SJCRH30 (cell line): ENCODE measurements at places on chromosomes 13 and 19.

- peak overlapping the region; percentile 50 for H3K27ac ChIP-seq
- DNase-seq = peak; percentile 51
- H3K4me3 ChIP-seq = peak overlapping the region; percentile 15; the same call in 1 of the 2 replicates
- no peaks in the 10 kb centered on the region for H3K27me3 ChIP-seq
- peaks cover 45% of the 10 kb centered on the region for H3K4me1 ChIP-seq
- H3K36me3 ChIP-seq = no peaks in the 10 kb centered on the region
Observed at GRCh38 chr13:25973576-25973975, 78.2 kb downstream of the SHISA2 start.

- H3K27ac ChIP-seq = no peak overlapping the region
- no peak for DNase-seq
- H3K4me3 ChIP-seq = no peak overlapping the region
- H3K27me3 ChIP-seq = no peaks in the 10 kb centered on the region
- H3K4me1 ChIP-seq = no peaks in the 10 kb centered on the region
Observed at GRCh38 chr19:50933640-50934039, 19.2 kb downstream of the KLK5 start.

- 0 out of 2 replicates have a peak, but pooled peaks cover 3% of the 10 kb centered on the region for H3K4me1 ChIP-seq
- H3K36me3 ChIP-seq = no peaks in the 10 kb centered on the region
- H3K27me3 ChIP-seq = no peaks in the 10 kb centered on the region
- DNase-seq = no peak
Observed at GRCh38 chr13:63696055-63696454, 2280.4 kb upstream of the PCDH20 start.

GRCh38 chr13:39779337-39780265 lies 124.1 kb downstream of the COG6 start:
- no peaks in the 10 kb centered on the region for H3K36me3 ChIP-seq
- no peak overlapping the region for H3K4me3 ChIP-seq
- no peaks in the 10 kb centered on the region for H3K27me3 ChIP-seq
- H3K27ac ChIP-seq = peak overlapping the region; percentile 5; the same call in 1 of the 2 replicates

- no peak overlapping the region for H3K27ac ChIP-seq
- no peak overlapping the region for H3K4me3 ChIP-seq
- no peaks in the 10 kb centered on the region for H3K36me3 ChIP-seq
- no peaks in the 10 kb centered on the region for H3K27me3 ChIP-seq
Observed at GRCh38 chr13:77480066-77480465, 55.4 kb upstream of the SCEL start.

- DNase-seq = peak; percentile 28
- H3K27ac ChIP-seq = no peak overlapping the region
- H3K27me3 ChIP-seq = no peaks in the 10 kb centered on the region
- no peaks in the 10 kb centered on the region; the same call in 1 of the 2 replicates for H3K4me1 ChIP-seq
- H3K4me3 ChIP-seq = no peak overlapping the region
Observed at GRCh38 chr19:51727349-51727880, 3.6 kb upstream of the HAS1 start.

- H3K27ac ChIP-seq = no peak overlapping the region
- no peak overlapping the region for H3K4me3 ChIP-seq
- H3K4me1 ChIP-seq = no peaks in the 10 kb centered on the region
- DNase-seq = no peak
- no peaks in the 10 kb centered on the region for H3K36me3 ChIP-seq
Observed at GRCh38 chr19:51626675-51627074, 3.5 kb downstream of the SIGLEC5 start.

DNA sequence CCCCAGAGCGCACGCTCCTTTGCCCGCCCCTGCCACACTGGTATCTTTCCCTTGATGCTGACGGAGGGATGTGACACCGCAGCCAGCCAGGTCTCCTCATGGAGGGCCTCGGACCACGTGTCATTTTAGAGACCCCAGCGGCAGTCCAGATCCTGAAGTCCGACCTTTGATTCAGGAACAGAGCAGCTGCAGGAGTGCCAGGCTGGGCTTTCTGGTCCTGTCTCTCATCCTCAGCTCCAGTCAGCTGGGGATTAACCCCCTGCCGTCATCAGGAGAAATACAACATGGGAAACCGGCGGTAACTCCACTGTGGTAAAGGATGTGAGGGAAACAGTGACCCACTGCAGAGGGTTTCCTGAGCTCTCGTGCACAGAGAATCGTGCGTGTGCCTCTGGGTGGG lies 140.6 kb downstream of the SIPA1L3 start:
- no peaks in the 10 kb centered on the region for H3K27me3 ChIP-seq
- peak; percentile 81 for DNase-seq
- no peak overlapping the region for H3K4me3 ChIP-seq
- H3K27ac ChIP-seq = peak overlapping the region; percentile 46

DNA sequence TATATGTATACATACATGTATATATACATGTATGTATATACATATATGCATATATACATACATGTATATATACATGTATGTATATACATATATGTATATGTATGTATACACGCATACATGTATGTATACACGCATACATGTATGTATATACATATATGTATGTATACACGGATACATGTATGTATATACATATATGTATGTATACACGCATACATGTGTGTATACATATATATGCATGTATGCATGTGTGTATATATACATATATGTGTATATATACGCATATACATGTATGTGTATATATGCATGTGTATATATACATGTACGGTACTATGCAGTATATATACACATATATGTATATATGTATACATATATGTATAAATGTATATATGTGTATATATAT lies 2.6 kb upstream of the NCR1 start:
- no peak overlapping the region for H3K4me3 ChIP-seq
- 0 out of 2 replicates have a peak, but pooled peaks cover 3% of the 10 kb centered on the region for H3K27me3 ChIP-seq
- no peak overlapping the region for H3K27ac ChIP-seq
- no peaks in the 10 kb centered on the region for H3K36me3 ChIP-seq

DNA sequence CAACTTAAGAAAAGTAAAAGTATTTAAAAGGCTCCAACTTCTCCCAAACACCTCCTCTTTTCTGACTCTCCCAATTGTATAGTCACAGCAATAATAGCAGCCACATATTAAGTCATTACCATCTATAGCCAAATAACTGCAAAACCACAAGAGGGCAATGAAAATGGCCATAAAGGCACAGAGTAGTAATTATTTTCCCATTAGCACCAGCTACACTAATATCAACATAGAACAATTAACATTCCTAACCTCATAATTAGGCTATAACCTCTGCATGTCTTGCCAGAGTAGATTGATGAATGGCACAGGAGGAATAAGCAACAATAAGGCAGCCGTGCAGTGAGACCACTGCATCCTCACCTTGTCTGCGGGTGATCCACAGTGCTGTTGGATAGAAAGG lies 226.4 kb upstream of the SERP2 start:
- H3K27ac ChIP-seq = no peak overlapping the region
- H3K4me3 ChIP-seq = no peak overlapping the region
- no peak for DNase-seq
- H3K36me3 ChIP-seq = no peaks in the 10 kb centered on the region
- H3K4me1 ChIP-seq = no peaks in the 10 kb centered on the region

- H3K4me3 ChIP-seq = peak overlapping the region; percentile 57
- peak overlapping the region; percentile 49 for H3K27ac ChIP-seq
- no peaks in the 10 kb centered on the region for H3K36me3 ChIP-seq
- DNase-seq = peak; percentile 38
- H3K27me3 ChIP-seq = no peaks in the 10 kb centered on the region
Observed at GRCh38 chr13:52851137-52851962, 2.9 kb upstream of the PCDH8 start.

DNA sequence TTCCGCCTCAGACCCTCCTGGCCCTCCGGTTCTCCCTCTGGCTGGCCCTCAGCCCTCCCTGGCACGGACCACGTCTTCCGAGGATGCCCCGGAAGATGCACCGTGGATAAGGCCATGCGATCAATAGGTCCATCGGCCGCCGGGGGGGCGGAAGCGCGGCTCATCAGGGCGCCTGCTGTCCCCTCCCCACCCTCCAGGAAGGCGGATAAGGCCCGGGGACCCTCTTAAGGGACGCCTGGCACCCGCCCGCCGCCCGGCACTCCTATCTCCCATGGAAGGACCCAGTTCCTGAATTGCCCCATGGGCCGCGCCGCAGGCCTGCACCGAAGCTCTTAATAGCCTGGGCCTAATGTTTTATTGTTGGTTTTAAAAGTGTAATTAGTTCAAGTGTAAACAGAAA lies 46.2 kb upstream of the TCF3 start:
- H3K4me3 ChIP-seq = no peak overlapping the region
- H3K27ac ChIP-seq = no peak overlapping the region
- peaks cover 13% of the 10 kb centered on the region for H3K27me3 ChIP-seq
- no peak for DNase-seq
- no peaks in the 10 kb centered on the region for H3K36me3 ChIP-seq
- no peaks in the 10 kb centered on the region for H3K4me1 ChIP-seq

GRCh38 chr13:98233127-98233526 lies 56.1 kb upstream of the RNF113B start:
- no peaks in the 10 kb centered on the region for H3K27me3 ChIP-seq
- no peaks in the 10 kb centered on the region for H3K4me1 ChIP-seq
- no peak overlapping the region for H3K27ac ChIP-seq

GRCh38 chr13:27926644-27927434 lies 7.0 kb downstream of the PDX1 start:
- no peak overlapping the region for H3K4me3 ChIP-seq
- no peaks in the 10 kb centered on the region for H3K36me3 ChIP-seq
- H3K4me1 ChIP-seq = no peaks in the 10 kb centered on the region
- H3K27me3 ChIP-seq = peaks cover 14% of the 10 kb centered on the region
- no peak overlapping the region for H3K27ac ChIP-seq
- no peak for DNase-seq

GRCh38 chr13:97932647-97933046 lies 20.8 kb upstream of the IPO5 start:
- H3K4me3 ChIP-seq = no peak overlapping the region
- peaks cover 16% of the 10 kb centered on the region for H3K4me1 ChIP-seq
- H3K36me3 ChIP-seq = no peaks in the 10 kb centered on the region
- H3K27ac ChIP-seq = peak overlapping the region; percentile 55
- no peak for DNase-seq

GRCh38 chr13:45851171-45851921 lies at the start of gene SIAH3:
TSS of gene SIAH3 (minus strand) at chr13:45851753. CDS start at chr13:45851629, 124 bp downstream.
- no peaks in the 10 kb centered on the region for H3K36me3 ChIP-seq
- no peaks in the 10 kb centered on the region for H3K27me3 ChIP-seq
- no peak for DNase-seq
- H3K4me1 ChIP-seq = no peaks in the 10 kb centered on the region
- no peak within 1 kb of the TSS for H3K4me3 ChIP-seq

- no peak for DNase-seq
- H3K27ac ChIP-seq = no peak overlapping the region
- H3K27me3 ChIP-seq = no peaks in the 10 kb centered on the region
- H3K4me1 ChIP-seq = no peaks in the 10 kb centered on the region
Observed at GRCh38 chr13:46778890-46779289, 18.1 kb downstream of the ESD start.

DNA sequence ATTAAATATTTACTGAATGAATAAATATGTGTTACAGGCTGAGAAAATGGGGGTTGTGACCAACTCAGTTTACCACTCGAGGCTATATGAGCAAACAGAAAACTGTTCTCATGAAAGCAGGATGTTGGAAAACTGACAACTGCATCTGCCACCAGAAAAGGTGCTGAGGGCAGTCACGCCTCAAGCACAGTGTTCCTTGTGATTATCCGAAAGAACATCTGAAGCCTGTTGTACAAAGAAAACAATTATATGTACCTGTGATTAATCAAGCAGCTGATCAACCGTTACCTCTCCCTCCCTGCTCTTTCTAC lies 6.2 kb upstream of the KLK13 start:
- H3K4me1 ChIP-seq = no peaks in the 10 kb centered on the region
- H3K36me3 ChIP-seq = no peaks in the 10 kb centered on the region
- no peaks in the 10 kb centered on the region; the same call in 1 of the 2 replicates for H3K27me3 ChIP-seq

GRCh38 chr13:21663197-21663596 lies 7.7 kb upstream of the FGF9 start:
- H3K36me3 ChIP-seq = no peaks in the 10 kb centered on the region
- no peak overlapping the region for H3K27ac ChIP-seq
- no peaks in the 10 kb centered on the region for H3K4me1 ChIP-seq
- no peak for DNase-seq
- no peak overlapping the region for H3K4me3 ChIP-seq

DNA sequence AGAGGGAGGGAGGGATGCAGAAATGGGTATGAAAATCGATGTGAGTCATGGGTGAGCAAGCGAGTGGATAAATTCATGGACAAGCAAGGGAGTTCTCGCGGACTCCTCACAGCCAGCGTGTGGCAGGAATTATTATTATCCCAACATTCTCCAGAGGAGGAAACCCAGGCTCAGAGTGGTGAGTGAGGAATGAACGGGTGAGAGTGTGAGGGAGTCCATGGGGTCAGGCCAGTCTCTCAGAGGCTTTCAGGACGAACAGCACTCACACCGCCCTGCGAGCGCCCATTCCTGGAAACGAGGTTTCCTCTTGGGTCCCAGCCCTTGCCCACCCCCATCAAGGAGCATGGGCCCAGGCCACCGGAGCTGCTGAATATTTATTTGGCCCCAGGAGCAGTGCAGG lies 6.3 kb upstream of the DNAAF3 start:
- H3K4me1 ChIP-seq = no peaks in the 10 kb centered on the region
- DNase-seq = no peak
- H3K36me3 ChIP-seq = no peaks in the 10 kb centered on the region
- no peak overlapping the region for H3K27ac ChIP-seq
- H3K4me3 ChIP-seq = no peak overlapping the region
- H3K27me3 ChIP-seq = peaks cover 4% of the 10 kb centered on the region; the same call in 1 of the 2 replicates
